ENCODE measurements at places on chromosomes 12 and 14. TPM values are rescaled to one million over a fixed set of nuclear protein-coding genes. Genes with fewer than 3 reads are reported as not detected.
A peak's percentile ranks its signal among the peaks of the same experiment; 100 is the strongest.

GRCh38 chr14:66070542-66071319 lies 415.4 kb upstream of the CCDC196 start:
- H3K27ac ChIP-seq = no peak overlapping the region
- DNase-seq = no peak
- H3K4me1 ChIP-seq = no peaks in the 10 kb centered on the region
- no peaks in the 10 kb centered on the region for H3K36me3 ChIP-seq
- H3K4me3 ChIP-seq = no peak overlapping the region

DDX11 gene
- total RNA-seq = 23.8 TPM

DNA sequence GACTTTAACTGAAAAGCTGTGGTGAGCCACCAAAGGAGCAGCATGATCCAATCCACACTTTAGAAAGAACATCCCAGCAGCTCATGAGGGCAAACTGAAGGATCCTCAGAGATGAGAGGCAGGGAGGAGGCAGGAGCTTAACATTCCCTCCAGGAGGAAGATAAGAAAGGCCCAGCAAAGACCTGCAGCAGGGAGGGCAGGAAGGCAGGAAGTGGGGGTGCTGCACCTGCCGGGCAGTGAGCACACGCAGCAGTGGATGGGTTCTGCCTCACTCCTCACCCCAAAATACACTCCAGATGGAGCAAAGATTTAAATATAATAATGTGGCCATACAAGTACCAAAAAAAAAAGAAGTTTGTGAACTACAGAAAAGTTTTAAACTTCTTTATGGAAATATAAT lies 48.4 kb downstream of the GCH1 start:
- H3K27me3 ChIP-seq = no peaks in the 10 kb centered on the region
- H3K27ac ChIP-seq = no peak overlapping the region
- DNase-seq = no peak
- no peaks in the 10 kb centered on the region for H3K36me3 ChIP-seq
- no peaks in the 10 kb centered on the region for H3K4me1 ChIP-seq

DNA sequence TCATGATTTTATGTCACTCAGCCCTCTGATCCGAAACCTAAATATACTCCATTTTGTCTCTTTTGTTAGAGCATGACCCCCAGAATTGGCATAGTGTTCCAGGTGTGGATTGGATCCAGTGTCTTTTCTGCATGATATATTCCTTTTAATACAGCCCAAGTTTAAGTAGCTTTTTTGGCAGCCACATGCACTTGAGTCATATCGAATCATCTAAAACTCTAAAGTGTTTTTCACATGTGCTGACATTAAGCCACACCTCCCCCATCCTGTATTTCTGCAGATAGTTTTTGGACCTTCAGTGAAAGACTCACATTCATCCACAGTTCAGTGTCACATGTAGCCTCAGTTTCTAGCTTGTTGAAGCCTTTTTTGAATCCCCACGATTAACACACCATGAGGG lies 30.6 kb downstream of the BORCS5 start:
- H3K4me3 ChIP-seq = no peak overlapping the region
- no peak overlapping the region for H3K27ac ChIP-seq
- no peaks in the 10 kb centered on the region for H3K27me3 ChIP-seq
- H3K4me1 ChIP-seq = peaks cover 12% of the 10 kb centered on the region
- DNase-seq = no peak
- H3K36me3 ChIP-seq = no peaks in the 10 kb centered on the region

- H3K4me1 ChIP-seq = no peaks in the 10 kb centered on the region
- no peak overlapping the region for H3K4me3 ChIP-seq
- H3K27me3 ChIP-seq = no peaks in the 10 kb centered on the region
- no peak for DNase-seq
- H3K27ac ChIP-seq = no peak overlapping the region
Measured at GRCh38 chr12:91675401-91675800, 470.2 kb downstream of the BTG1 start.

GRCh38 chr12:71426300-71427047 lies 13.1 kb upstream of the LGR5 start:
- no peaks in the 10 kb centered on the region for H3K27me3 ChIP-seq
- no peak overlapping the region for H3K4me3 ChIP-seq

DNA sequence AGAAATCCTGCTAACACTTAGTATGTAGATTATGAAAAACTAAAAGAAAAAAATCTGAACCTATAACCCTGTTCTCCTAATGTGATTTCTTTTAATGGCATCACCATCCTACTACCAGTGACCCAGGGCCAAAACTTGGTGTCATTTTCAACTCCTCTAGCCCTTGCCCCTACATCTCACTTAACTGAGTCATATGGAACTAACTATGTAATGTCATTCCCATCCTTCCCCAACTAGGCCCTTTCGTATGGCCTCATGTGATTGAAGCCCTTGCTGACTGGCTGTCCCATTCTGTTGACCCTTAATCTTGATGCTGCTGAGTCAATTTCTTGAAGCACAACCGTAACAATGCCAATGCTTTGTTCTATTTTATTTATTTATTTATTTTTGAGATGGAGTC lies 7.6 kb downstream of the DMAC2L start:
- H3K27ac ChIP-seq = peak overlapping the region; percentile 60
- H3K4me3 ChIP-seq = no peak overlapping the region
- H3K27me3 ChIP-seq = no peaks in the 10 kb centered on the region
- no peaks in the 10 kb centered on the region for H3K36me3 ChIP-seq
- no peaks in the 10 kb centered on the region for H3K4me1 ChIP-seq

ACRBP gene
- 5.1 TPM for total RNA-seq

DNA sequence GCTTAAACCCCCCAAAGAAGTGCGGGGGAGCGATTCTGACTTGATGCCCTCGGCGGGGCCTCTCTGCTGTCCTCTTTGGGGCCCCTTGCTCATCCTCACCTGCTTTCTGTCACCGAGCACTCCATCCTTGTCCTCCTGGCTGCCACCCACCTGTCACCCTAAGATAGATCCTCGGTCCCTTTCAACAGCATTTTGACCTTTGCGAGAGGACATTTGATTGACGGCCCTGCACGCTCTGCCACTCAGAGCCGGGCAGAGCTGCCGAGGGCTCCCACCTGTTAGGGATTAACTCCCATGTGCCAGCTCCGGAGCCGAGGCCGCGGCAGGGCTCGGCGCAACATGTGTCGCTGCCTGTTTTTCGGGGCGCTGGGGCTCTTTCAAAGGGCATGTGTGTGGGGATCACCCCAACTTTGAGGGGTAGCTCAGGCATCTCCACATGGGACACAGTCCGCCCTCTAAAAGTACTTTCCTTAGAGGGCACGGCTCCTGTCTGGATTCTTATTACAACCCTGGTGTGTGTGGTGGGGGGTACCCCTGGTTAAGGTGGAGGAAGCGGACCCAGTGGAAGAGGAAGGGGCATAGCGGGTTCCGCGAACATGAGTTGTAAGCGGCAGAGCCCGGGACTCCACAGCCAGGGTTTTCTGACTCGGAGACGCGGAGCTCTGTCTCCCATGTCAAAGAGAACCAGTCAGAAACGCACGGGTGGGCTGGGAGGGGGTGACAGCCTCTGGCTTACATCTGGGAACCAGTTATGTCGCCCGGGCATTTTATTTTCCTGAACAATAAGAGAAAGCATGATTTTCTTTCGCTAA lies 811 bp upstream of the MEG3 start:
- no peak for DNase-seq
- no peaks in the 10 kb centered on the region for H3K36me3 ChIP-seq
- H3K27me3 ChIP-seq = no peaks in the 10 kb centered on the region
- H3K27ac ChIP-seq = no peak overlapping the region
- no peaks in the 10 kb centered on the region for H3K4me1 ChIP-seq

DNA sequence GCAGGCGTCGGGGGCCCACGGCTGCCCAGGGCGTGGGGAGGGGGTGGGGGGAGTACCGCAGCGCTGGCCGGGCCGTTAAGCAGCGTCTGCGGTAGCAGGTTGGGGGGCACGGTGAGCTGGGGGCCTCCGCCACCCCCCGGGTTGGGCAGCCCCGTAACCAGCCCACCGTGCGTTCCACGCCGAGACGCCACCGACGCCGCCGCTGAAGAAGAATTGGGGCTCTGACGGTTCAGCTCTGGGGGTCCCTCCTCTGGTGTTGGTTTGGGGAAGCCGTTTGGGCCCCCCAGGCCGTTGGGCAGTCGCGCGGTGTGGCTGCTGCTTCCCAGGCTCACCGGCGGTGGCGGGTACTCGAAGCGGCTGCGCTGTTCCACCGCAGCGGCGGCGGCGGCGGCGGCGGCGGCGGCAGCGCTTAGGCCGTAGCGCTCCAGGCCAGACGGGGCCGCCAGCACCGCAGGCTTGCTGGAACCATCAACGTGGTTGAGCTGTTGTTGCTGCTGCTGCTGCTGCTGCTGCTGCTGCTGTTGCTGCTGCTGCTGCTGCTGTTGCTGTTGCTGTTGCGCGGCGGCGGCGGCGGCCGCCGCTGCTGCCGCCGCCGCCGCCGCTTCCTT lies 1.5 kb downstream of the IRF2BPL start:
- no peak for DNase-seq
- H3K27ac ChIP-seq = peak overlapping the region; percentile 98
- H3K4me3 ChIP-seq = peak overlapping the region; percentile 78
- peaks cover 72% of the 10 kb centered on the region for H3K4me1 ChIP-seq

TAC3 gene
- not detected for total RNA-seq

JDP2 gene
- 100 TPM for total RNA-seq

- H3K4me3 ChIP-seq = no peak overlapping the region
- no peaks in the 10 kb centered on the region for H3K27me3 ChIP-seq
- H3K36me3 ChIP-seq = no peaks in the 10 kb centered on the region
- peaks cover 15% of the 10 kb centered on the region for H3K4me1 ChIP-seq
- no peak for DNase-seq
- no peak overlapping the region for H3K27ac ChIP-seq
Measured at GRCh38 chr14:60183138-60183537, 17.9 kb upstream of the DHRS7 start.

DNA sequence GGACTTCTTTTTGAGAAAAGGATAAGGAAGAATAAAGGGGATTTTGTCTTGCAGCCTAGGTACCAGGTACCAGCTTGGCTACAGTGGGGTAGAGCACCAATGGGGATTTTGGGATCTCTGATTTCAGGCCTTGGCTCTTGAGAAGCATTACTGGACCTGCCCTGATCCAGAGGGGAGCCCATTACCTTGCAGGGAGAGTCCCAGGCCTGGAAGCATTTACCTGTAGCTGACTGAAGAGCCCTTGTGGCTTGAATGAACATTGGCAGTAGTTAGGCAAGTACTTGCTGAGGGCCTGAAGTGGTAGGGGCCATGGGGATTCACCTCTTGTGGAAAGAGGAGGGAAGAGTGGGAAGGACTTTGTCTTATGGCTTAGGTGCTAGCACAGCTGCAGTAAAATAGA lies 308.2 kb upstream of the FBXO33 start:
- H3K27ac ChIP-seq = peak overlapping the region; percentile 55
- no peak overlapping the region for H3K4me3 ChIP-seq
- peaks cover 29% of the 10 kb centered on the region for H3K4me1 ChIP-seq
- DNase-seq = no peak

GRCh38 chr12:106044773-106045172 lies 94.0 kb downstream of the NUAK1 start:
- H3K4me1 ChIP-seq = no peaks in the 10 kb centered on the region
- DNase-seq = no peak
- H3K4me3 ChIP-seq = no peak overlapping the region
- no peaks in the 10 kb centered on the region for H3K36me3 ChIP-seq
- no peaks in the 10 kb centered on the region for H3K27me3 ChIP-seq
